ENCODE measurements at places on chromosomes 1 and 21. TPM values are rescaled to one million over a fixed set of nuclear protein-coding genes. Genes with fewer than 3 reads are reported as not detected.

DNA sequence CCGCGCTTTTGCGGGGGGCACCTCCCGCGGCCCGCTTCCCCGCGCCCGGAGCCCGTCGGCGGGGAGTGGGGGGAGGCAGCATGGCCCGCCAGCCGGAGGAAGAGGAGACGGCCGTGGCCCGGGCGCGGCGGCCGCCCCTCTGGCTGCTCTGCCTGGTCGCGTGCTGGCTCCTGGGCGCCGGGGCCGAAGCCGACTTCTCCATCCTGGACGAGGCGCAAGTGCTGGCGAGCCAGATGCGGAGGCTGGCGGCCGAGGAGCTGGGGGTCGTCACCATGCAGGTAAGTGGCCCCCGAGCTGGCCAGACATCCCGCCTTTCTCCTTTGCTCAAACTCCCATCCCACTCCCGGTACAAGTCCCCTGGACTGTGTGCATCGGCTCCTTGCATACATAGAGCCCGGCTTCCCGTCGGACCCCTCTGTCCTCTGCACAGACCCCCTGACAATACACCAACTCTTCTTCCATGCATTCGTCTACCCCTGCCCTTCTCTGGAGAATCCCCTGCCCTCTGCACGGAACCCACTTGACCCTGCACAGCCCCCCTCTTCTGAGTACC, 812 bp downstream of the CACHD1 start:
- H3K27me3 ChIP-seq, result peaks cover 24% of the 10 kb centered on the region
- no peaks in the 10 kb centered on the region for H3K36me3 ChIP-seq
- DNase-seq, result peak; percentile 36
- H3K4me1 ChIP-seq, result peaks cover 43% of the 10 kb centered on the region

DNA sequence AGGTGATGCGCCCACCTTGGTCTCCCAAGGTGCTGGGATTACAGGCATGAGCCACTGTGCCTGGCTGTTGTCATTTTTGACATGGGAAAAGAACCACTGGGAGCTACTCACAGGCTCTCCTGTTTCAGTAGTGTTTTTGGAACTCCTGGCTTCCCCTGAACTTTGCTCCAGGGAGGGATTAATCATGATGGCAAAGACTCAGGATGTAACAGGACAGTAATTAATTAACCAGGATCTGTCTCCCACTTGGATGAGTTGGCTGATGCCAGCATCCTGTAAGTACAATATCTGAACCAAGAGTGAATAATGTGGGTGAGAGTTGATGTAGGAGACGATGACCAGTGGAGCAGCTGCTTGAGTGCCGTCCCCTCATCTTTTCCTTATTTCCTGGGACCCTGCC, 4.9 kb downstream of the SFT2D2 start:
- H3K27ac ChIP-seq, result no peak overlapping the region
- no peak overlapping the region for H3K4me3 ChIP-seq
- H3K27me3 ChIP-seq, result no peaks in the 10 kb centered on the region
- peaks cover 3% of the 10 kb centered on the region for H3K36me3 ChIP-seq

GRCh38 chr21:15517394-15517793, 212.4 kb upstream of the USP25 start:
- no peaks in the 10 kb centered on the region for H3K4me1 ChIP-seq
- H3K27ac ChIP-seq, result no peak overlapping the region
- DNase-seq, result no peak
- H3K27me3 ChIP-seq, result no peaks in the 10 kb centered on the region

DNA sequence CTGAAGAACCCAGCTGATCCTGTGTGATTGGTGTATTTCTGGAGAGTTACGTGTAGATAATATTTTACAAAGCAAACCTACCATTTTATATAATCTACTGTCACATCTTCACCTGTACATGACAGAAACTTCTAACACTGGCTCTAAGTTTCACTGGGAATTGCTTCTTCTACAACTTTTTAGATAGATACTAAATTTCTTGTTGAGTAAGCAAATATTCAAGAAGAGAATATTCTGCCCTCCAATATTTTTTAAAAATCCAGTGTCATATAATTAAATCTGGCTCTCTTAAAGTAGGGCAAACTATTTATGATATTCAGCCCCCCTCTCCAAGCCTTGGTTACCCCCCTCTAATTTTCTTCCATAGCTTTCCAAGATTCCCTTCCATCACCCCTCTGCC, 50.1 kb downstream of the MROH9 start:
- H3K4me1 ChIP-seq, result no peaks in the 10 kb centered on the region
- no peak overlapping the region for H3K4me3 ChIP-seq
- no peaks in the 10 kb centered on the region for H3K36me3 ChIP-seq
- DNase-seq, result no peak
- H3K27me3 ChIP-seq, result no peaks in the 10 kb centered on the region

DNA sequence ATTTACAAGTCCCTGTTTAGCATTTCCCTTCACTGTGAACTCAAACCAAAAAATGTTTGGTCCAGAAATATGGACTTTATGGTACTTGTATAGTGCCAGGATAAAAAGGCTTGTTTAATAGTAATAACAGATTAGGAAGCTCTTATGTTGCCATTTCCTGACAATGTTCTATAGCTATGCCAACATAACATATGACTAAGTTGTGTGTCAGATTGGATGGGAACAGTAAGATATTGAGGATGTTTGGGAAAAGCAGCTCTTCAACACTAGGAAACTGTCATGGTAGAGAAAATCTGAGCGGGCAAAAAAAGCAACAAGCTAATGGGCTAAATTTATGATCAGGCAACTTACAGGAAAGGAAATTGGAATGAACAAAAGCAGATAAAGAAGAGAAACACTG, 287.1 kb upstream of the ADGRL4 start:
- H3K4me1 ChIP-seq, result no peaks in the 10 kb centered on the region
- H3K27me3 ChIP-seq, result no peaks in the 10 kb centered on the region
- no peaks in the 10 kb centered on the region for H3K36me3 ChIP-seq
- H3K27ac ChIP-seq, result no peak overlapping the region
- no peak for DNase-seq

The DAB1 gene
- 14.0 TPM for total RNA-seq

The ANKRD65 gene
- 0.89 TPM for total RNA-seq

The PFDN2 gene
- total RNA-seq, result 99.5 TPM

The AXDND1 gene
- total RNA-seq, result 0.64 TPM

All from neural crest cell (in vitro differentiated cells).